ENCODE measurements at places on chromosomes 13 and 19.

DNA sequence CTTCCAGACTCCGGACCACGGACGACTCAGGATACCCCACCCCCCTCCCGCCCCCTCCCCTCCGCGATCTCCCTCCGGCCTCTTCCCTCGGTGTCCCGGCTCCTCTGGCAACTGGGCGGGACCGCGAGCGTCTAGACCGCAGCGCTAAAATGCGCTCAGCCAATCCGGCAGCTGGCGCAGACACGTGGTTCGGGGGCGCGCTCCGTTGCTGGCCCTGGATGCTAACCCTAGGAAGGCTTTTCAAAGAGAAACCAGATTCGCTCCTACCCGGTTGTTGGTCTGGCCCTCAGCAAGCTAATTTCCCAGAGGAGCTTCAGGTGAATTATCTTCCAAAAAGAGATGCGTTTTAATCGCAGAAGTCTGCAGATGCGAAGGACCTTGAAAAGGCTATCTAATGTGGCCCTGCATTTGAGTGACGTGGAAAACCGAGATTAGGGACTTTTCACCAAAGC, at the start of gene DZIP1:
Gene DZIP1 (minus strand): TSS at position 106 of the 452 bp plus-strand sequence. CDS start 2,677 bp downstream, outside the sequence.
- DNase-seq = no peak

- DNase-seq = no peak
Measured at GRCh38 chr13:20370815-20371421, 138.8 kb upstream of the GJB6 start.

GRCh38 chr19:42048992-42049391, 21.0 kb downstream of the GRIK5 start:
- DNase-seq = no peak

DNA sequence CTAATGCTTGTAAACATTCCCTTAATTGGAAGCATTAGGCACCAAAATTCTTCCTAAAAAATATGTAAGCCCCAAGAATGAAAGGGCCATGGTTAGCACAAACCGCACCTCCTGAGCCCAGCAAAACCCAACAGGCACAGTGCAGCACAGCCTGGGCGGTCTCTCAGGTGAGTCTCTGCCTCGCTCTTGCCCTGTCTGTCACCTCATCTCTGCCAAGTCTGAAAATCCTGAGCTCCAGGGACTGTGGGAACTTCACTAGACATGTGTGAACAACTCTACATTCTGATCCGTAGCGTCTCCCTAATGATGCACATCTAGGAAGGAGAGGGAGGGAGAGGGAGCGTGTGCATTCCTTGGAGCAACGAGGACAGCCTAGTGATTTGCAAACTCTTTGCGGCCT, 88.8 kb upstream of the GJB6 start:
- no peak for DNase-seq

DNA sequence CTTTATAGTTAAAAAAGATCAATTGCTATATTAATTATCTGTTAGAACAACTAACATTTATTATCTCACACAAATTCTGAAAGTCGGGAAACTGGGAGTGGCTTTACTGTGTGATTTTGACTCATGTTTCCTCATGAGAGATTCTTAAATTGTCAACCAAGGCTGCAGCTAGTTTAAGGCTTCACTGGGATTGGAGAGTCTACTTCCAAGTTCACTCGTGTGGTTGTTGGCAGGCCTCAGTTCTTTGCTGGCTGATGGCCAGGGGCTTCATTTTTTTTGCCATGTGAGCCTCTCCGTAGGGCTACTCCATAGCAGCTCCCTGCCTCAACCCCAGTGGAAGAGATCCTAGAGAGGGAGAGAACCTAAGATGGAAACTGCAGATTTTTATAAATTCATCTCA, 24.5 kb upstream of the LPAR6 start:
- no peak for DNase-seq

GRCh38 chr13:38213314-38213713, 136.3 kb upstream of the UFM1 start:
- DNase-seq = no peak

DNA sequence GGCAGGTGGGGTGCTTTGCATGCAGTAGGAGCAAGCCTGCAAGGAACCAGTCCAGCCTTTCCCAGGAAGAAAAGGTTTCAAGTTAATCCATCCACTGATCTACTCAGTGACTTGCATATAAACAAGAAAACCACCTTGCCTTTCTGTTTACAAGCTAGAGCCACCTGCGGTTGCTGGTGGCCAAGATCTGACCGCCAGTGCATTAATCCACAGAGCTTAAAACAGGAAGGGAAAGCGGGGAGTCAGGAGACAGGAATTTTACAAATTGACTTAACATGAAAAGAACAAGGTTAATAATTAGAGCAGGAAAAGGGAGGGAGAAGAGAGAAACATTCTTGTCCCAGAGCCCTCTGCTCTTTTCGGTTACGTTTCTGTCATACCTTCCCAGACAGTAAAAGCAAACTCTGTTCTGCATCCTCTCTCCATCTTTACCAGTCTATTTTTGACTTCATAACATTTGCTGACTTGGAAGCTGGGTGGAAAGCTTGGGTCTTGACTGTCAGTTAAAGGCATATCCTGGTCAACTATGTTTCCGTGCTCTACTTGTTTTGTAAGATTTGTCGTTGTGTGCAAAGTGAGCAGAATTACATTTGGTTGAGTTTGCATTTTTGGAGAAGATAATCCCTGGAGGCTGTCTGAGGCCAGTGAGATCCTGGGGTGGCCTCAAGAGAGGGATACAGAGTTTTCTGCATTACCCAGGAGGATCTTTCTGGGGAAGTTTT, 760.6 kb downstream of the EFNB2 start:
- no peak for DNase-seq
